Glutamatergic neuron (in vitro differentiated cells): ENCODE measurements at places on chromosomes 7 and 10.

GRCh38 chr7:88121335-88121734 is 98.5 kb downstream of the SRI start:
- no peak for DNase-seq
- no peaks in the 10 kb centered on the region for H3K36me3 ChIP-seq
- no peak overlapping the region for H3K27ac ChIP-seq
- H3K4me1 ChIP-seq, result peaks cover 8% of the 10 kb centered on the region

- peaks cover 54% of the 10 kb centered on the region for H3K4me1 ChIP-seq
- no peak for DNase-seq
- peak overlapping the region; percentile 69 for H3K27ac ChIP-seq
- no peaks in the 10 kb centered on the region for H3K36me3 ChIP-seq
- H3K4me3 ChIP-seq, result no peak overlapping the region
Observed at GRCh38 chr7:36207451-36208291, 54.6 kb downstream of the EEPD1 start.

DNA sequence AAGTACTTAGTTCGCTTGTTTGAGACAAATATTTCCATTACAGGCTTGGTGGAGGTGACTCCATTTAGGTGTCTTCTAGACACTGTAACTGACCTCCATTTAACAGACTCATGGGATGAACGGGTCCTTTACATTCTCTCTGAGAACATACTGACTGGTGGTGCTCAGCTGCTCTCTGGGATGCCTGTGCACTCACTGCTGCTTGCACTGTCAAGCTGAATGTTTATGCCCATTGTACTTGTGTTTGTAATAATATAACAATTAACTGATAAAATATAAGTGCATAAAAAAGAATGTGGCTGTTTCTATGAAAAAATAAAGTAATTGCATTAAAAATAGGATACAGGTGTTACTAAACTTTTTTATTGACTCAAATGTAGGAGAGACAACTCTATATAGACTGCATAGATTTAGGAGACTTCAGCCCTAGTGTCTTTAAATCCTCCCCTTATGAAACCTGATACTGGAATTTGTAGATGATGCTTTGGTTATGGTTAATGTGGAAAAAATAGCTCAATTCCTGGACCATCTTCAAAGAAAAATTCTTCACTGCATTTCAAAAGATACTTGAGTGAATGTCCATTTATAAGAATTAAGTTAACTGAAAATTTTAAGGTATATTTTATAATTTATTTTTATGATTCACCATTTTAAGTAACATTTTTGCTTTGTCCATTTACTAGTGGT is 85.4 kb downstream of the CDK14 start:
- H3K27ac ChIP-seq, result no peak overlapping the region
- no peak for DNase-seq
- H3K4me1 ChIP-seq, result peaks cover 33% of the 10 kb centered on the region
- peaks cover 3% of the 10 kb centered on the region for H3K27me3 ChIP-seq
- H3K4me3 ChIP-seq, result no peak overlapping the region
- H3K36me3 ChIP-seq, result no peaks in the 10 kb centered on the region

DNA sequence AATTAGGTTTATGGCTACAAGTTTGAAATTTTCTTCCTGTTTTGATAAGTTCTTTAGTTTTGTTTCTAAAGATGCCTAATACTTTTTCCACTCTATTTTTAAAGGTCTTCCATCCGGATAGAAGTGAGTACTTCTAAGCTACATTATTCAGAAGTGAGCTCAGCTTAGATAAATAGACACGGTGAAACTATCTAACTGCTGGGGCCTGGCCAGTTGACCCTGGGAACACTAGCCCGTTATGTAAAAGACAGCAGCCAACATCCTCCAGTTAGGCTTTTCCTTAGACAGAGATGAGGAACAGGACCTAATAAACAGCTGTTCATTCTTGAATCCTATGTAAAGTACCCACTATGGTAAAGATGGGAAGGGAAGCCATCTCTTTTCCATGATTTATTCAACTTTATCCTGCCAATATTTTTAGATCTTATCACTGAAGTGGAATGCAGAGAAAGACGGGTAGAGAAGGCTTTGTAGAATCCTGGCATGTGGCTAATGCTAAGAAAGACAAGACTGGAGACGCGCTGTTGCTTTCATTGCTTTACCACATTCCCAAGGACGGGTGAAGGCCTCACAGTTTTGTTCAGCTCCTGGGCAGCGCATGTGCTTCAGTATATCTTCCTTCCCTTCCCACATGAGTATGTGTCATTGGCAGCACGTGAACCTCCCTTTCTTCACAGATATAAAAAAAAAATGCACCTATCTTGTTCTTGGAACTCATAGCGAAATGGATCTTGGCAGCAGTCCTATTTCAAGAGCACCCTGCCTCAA is 340.0 kb upstream of the MEOX2 start:
- peaks cover 8% of the 10 kb centered on the region for H3K4me1 ChIP-seq
- H3K27ac ChIP-seq, result peak overlapping the region; percentile 29
- DNase-seq, result no peak
- no peak overlapping the region for H3K4me3 ChIP-seq

DNA sequence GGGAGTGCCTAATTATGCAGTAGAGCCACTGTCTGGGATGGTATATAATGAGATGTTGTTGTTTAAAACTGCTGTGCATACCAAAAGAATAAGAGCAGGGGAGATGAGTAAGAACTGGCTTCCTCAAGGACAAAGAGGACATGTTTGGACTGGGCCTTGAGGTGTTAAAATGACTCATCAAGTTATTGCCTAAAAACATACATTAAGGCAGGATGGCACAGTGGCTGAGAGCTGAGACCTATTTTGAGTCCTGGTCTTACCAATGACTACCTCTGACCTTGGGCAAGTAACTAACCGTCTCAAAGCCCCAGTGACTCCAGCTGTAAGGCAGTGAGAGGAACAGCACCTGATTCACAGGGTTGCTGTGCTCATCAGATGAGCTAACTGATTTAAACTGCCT is 71.1 kb downstream of the CFAP58 start:
- H3K27me3 ChIP-seq, result no peaks in the 10 kb centered on the region
- H3K27ac ChIP-seq, result no peak overlapping the region
- no peaks in the 10 kb centered on the region for H3K4me1 ChIP-seq
- no peaks in the 10 kb centered on the region for H3K36me3 ChIP-seq
- DNase-seq, result no peak
- H3K4me3 ChIP-seq, result no peak overlapping the region

DNA sequence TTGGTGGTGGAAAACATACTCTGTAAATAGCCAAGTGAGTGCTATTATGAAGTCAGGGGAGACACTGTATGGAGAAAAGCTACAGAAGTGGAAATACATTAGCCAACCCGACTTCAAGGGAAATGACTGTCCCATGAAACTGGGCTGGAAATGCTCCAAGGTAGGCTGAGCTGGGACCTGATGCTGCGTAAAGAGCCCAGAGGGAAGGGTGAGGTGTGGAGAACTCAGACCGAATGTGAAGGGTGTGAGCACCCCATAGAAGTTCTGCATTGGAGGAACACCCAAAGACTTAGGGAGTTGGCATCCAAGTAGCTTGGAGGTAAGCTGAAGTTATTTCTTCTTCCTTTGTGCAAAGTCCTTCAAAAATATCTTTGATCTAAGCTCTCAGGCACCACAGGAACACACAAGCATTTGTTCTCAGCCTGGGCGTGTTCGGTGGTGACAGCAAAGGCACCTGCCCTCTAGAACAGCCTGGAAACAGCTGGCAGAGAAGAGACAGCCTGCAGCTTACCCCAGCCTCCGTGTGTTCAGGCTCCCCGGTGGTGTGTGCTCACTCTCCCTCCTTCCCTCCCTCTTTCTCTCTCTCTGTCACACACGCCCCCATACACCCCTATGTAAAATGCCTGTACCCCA is 19.1 kb upstream of the GJD4 start:
- no peak overlapping the region for H3K27ac ChIP-seq
- H3K36me3 ChIP-seq, result peaks cover 4% of the 10 kb centered on the region
- peaks cover 3% of the 10 kb centered on the region for H3K27me3 ChIP-seq
- H3K4me3 ChIP-seq, result no peak overlapping the region

DNA sequence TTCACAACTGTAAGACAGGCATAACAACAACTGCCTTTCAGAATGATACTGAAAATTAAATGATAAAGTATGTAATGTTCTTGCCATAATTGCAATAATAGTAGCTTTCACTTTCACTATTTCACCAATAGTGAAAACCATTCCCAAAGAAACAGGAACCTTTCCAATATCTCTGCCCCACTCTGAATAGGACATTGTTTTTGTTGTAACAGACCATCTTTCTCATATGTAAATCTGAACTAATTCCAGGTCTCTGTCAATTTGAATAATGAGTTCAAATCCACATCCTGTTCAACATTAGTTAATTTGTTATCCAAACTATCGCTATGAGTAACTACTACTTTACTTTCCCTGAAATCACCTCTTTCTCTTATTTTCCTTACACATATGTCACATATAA is 148.0 kb downstream of the LRRN3 start:
- no peaks in the 10 kb centered on the region for H3K36me3 ChIP-seq
- H3K4me3 ChIP-seq, result no peak overlapping the region
- no peaks in the 10 kb centered on the region for H3K27me3 ChIP-seq

DNA sequence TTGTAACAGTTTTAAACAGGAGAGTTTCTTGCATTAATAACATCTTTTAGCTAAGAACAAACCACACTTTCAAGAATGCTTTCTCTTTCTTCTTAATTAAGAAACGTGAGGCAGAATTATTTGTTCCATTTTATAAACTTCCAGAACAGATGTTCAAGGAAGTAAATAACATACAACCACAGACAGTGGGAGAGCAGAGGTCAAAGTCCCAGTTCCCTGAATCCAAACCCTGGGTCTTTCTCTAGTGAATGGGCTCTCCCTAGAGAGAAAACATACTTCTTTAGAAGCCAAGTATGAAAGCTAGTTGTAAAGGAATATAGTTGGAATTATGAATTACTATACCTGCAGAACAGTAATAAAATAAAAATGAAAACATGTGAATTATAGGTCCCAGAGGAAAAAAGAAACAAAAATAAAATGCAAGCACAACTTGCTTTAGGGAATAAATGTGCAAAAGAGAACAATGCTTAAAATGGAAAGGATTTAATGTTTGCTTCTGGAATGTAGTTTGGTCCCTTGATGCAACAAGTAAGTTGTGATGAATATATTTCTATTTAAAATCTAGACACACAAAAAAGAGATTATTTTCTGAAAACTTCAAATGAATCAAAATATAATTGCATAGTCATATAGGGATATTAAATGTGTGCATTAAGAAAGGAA is 6.0 kb downstream of the OR6B1 start:
- peaks cover 5% of the 10 kb centered on the region for H3K27me3 ChIP-seq
- H3K4me1 ChIP-seq, result no peaks in the 10 kb centered on the region
- no peak for DNase-seq
- no peak overlapping the region for H3K4me3 ChIP-seq

GRCh38 chr10:8056378-8056777 is 1.9 kb downstream of the GATA3 start:
- DNase-seq, result no peak
- H3K36me3 ChIP-seq, result no peaks in the 10 kb centered on the region
- H3K27me3 ChIP-seq, result peaks cover 52% of the 10 kb centered on the region
- H3K27ac ChIP-seq, result no peak overlapping the region
- H3K4me1 ChIP-seq, result peaks cover 8% of the 10 kb centered on the region
- peak overlapping the region; percentile 60 for H3K4me3 ChIP-seq

DNA sequence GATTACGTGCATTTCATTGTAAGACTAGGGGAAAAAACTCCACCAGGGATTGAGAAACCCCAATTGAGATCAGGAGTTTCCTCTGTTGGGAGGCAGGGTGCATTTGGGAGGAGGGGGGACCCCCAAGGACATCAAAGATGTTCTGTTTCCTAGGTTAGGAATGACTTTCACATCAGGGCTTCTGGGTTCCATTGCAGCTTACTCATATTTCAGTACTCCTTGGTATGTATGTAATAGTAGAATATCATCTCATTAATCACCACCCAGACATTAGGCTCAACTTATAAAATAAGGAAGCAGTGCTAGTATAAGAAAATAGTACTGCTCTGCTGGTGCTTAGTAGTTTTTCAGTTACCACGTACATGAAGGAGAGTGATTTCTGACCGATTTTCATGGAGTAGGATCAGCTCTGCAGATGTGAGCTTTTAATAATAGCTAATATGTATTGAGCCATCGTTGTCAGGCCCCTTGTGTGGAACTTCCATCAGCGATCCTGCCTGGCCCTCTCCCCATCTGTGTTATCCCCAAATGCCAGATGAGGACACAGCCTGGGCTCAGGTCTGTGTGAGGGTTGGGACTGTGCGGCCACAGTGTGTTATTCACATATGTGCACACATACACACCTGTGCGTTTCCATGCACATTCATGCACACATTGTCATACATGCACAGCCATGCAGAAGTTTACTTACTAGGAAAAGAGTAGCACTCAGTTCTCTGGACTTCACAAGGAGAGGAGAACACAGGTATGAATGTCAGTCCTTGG is 23.5 kb downstream of the UPP1 start:
- no peaks in the 10 kb centered on the region for H3K36me3 ChIP-seq
- no peak for DNase-seq
- peaks cover 4% of the 10 kb centered on the region for H3K27me3 ChIP-seq
- H3K4me1 ChIP-seq, result no peaks in the 10 kb centered on the region

DNA sequence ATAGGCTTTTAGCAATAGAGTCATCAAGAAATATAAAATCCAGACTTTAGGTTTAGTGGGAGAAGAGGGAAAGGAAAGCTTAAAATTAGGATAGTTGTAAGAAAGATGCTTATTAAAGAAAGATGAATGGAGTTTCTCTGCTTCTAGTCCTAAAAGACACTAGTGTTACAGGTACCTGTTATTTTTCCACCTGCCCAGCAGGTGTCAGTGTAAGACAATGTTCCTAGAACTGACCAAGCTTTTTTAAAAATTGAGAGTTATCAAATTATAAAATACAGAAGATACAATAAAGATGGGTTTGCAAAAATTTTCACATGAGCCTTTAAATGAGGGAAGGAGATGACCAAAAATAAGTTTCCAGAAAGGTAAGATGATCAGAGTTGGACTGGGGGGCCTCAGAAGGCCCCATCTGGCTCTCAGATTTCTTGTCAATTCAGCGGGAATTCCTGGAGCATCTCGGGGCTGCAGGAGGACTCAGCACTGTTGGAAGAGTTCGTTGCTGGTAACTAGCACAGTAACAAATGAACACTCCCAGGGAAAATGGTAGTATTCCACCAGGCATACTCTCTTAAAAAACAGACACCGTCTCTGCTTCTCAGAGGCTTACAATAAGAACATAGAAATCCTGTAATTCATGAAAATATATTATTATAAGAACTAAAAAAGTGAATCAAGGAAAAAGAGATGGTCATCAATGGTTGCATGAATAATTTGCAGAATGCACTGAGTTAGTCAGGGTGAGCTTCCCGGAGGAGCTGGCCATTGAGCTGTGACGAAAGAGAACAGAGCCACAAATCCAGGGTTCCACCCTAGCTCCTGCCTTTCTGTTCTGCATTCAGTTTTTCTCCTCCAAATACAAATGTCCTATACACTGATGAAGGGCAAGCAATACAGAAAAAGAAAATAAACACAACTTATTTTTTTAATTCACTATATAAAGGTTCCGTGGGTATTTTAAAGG is 71.8 kb upstream of the PIK3CG start:
- no peak overlapping the region for H3K4me3 ChIP-seq
- no peak for DNase-seq
- no peaks in the 10 kb centered on the region for H3K27me3 ChIP-seq

GRCh38 chr10:11730779-11731178 is 11.4 kb upstream of the ECHDC3 start:
- no peaks in the 10 kb centered on the region for H3K4me1 ChIP-seq
- H3K27me3 ChIP-seq, result peaks cover 2% of the 10 kb centered on the region
- no peaks in the 10 kb centered on the region for H3K36me3 ChIP-seq
- DNase-seq, result no peak
- H3K4me3 ChIP-seq, result no peak overlapping the region
